ENCODE measurements at places on chromosomes 6 and 20.

GRCh38 chr6:106199998-106200397 is 113.9 kb downstream of the PRDM1 start:
- no peak for DNase-seq

GRCh38 chr6:109669811-109670210 is 21.2 kb downstream of the AK9 start:
- no peak for DNase-seq

DNA sequence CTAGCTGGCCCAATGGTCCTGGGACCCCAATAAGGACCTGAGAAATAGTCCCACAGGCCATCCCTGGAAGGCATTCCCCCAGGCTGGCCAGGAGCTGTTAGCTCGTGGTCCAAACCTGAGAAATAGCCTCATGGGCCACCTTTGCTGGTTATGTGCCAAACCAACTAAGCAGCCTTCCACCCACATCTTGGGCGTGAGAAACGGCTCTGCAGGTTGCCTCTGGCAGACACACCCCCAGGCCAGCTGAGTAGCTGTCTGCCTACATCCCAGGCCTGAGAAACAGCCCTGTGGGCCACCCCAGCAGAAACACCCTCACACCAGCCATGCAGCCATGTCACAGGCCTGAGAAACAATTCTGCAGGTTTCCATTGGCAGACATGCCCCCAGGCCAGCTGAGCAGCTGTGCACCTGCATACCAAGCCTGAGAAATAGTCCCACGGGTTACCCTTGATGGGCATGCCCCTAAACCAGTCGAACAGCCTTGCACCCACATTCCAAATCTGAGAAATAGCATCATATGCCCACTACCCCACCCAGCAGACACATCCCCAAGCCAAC is 567.8 kb upstream of the ID4 start:
- no peak for DNase-seq

DNA sequence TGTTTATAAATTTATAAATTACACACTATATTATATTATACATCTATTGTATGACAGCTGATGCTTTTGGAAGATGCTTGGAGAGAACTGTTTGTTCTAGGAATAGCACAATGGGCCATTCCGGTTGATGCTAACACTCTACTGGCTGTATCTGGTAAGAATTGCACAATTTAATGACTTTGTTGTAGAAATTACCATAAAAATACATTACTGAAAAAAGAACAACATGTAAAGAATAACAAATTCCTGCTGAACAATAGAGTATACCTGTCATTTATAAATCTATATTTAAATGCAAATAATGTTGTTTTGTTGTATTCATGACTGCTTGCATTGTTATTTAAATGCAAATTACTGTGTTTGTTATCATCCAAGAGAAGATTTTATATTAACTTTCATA is 14.4 kb downstream of the NR2E1 start:
- DNase-seq: no peak

GRCh38 chr20:41478026-41478425 is 111.4 kb upstream of the EMILIN3 start:
- DNase-seq: no peak

DNA sequence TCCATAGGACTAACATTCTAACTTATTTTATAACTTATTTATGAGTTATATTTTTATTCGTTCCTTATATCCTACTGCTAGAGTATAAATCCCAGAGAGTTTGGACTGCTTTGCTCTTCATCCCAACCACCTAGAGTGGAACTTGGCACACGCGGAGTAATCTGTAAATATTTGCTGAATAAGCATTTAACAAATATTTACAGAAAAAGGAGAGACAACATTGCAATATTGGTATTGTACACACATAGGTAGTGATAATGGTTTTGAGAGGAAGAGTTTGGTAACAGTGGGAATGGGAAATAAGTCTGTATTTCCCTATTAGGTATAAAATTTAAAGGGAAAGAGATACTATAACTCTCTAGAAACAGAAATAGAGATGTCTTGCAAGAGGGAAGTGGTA is 634.8 kb upstream of the CITED2 start:
- DNase-seq: no peak

- no peak for DNase-seq
Observed at GRCh38 chr20:38386004-38386403, 39.7 kb downstream of the LBP start.

GRCh38 chr6:42963855-42964605 is 3.5 kb downstream of the GNMT start:
- DNase-seq: no peak

- DNase-seq: no peak
Observed at GRCh38 chr6:135955099-135955498, 103.6 kb downstream of the PDE7B start.

DNA sequence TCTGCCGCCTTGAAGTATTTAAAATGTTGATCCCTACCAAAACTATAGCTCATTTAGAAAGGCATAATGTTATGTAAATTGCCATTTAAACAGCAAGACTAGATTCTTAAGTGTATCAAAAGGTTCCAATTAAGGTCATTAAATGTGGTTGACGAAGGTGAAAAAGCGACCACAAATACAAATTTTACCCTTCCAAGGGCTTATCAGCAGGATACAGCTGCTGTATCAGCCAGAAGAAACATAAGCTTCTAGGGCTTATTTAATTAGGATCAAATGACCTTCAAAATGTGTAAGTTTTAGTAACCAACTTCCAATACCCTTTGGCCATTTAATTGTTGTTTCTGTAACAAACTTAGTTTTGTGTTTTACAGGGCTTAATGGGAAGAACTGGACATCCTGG is 139.9 kb downstream of the COL9A1 start:
- DNase-seq: no peak

DNA sequence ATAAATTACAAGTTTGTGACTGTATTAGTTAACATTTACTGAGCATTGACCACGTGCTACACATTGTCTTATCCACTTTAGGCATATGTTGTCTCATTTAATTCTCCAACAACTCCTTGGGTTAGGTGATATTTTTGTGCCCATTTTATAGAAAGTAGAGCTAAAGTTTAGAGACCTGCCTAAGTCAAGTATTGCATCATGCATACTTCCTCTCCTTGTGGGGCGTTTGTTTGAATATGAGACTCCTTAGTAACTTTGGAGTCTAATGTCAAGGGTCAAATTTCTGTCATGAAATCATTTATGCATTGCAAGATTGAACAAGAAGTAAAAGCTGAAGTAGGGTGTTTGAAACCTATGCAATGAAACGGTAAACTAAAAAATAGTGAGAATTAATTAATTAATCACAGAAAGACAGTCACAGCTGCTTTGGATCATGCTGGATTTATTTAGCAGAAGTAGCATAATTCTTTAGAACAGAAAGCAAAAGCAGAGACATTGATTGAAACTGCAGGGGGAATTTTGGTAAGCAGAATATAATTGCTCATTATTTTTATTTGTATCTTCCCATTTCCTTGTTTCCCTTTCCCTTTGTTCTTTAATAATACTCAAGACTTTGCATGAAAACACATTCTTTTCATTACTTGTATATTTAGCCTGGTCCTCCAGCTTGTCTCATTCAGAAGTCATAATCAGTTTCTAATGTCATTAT is 1374.4 kb upstream of the GJE1 start:
- DNase-seq: no peak

DNA sequence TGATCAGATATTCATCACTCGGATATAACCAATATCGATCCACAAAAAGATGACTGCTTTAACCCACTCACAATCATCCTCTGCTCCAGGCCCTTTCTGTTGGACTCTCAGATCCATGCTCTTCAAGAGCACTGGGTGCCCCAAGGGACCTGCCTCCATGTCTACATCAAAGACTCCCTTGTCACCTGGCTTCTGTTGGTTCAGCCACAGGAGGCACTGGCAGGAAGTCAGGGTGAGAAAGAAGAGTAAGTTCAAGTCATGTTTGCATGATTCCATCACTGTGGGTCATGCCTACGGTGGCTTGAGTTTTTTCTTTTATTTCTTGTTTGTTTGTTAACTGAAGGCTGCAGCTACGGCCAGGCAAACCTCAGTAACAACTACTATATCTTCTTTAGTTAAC is 243.3 kb downstream of the ADGRG6 start:
- DNase-seq: no peak

DNA sequence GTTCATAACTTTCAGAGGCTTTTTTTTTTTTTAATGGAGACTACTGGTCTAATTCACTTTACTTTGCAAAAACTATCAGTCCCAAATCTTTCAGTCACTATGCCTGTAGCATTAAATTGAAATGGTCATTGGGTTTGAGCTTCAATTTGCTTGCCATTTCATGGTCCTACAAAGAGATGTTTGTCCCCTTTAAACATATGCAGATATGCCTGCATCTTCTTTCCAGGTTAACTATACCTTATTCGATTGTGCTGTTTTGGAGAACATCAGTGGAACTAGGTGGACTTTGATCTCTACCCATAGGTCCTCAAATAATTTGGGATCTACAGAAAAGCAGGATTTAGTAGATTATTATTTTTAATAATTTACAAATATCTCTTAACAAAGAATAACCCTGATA is 4.6 kb downstream of the POU3F2 start:
- DNase-seq: no peak

GRCh38 chr6:135195522-135195921 is 14.4 kb downstream of the MYB start:
- no peak for DNase-seq

DNA sequence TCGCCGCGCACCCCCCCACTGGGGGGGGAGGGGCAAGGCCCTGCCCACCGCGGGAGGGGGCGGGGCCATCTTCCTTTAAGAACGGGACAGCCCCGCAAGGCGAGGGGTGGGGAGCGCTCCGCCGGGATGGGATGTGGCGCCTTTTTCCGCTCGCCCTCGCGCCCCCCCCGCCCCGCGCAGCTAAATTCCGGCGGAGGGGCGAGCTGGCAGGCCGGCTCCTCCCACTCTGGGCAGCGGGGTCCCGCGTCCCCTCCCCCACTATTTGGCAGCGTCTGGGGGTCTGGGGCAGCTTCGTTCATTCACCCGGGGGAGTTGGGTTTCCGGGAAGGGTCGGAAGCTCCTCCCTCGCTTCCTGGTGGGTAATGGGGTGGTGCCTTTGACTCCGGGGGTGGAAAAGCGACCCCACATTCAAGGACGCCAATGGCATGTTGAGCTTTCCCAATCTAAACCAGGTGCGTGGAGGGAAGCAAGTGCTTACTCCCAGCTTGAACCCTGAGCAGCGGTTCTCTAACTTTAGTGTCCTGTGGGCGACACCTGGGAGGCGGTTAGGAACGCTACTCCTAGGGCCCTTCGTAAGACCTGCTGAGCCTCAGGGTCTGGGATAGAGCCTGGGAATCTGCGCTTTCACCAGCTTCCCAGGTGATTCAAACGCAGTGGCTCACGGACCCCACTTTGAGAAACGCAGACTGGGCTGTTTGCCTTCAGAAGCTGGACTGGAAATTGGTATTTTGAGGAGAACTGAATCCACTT is 927 bp downstream of the ASXL1 start:
- DNase-seq: peak; percentile 42

GRCh38 chr6:85368631-85369030 is 81.3 kb upstream of the NT5E start:
- no peak for DNase-seq
